ENCODE measurements at places on chromosomes 5 and 9. TPM values are rescaled to one million over a fixed set of nuclear protein-coding genes. Genes with fewer than 3 reads are reported as not detected.

Gene SPATA6L
- 0.46 TPM for total RNA-seq

Gene ENTREP1
- total RNA-seq: 3.8 TPM

DNA sequence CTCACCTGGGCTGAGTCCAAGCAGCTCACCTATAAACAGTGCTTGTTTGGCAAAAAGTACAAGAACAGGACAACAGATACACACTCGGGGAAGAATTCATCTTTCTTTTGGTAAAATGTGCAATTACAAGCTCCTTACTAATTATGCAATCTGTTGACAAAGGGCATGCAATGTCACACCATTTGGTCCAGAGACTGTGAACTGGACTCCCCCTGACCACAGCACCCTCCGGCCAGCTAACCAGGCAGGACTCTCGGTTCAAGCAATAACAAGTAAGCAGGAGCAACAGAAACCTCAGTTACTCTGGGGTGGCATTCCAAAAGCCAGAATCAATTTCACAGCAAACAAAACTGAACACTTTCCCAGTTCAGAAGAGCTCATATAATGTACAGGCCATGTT is 113.8 kb downstream of the GNAQ start:
- DNase-seq: no peak

GRCh38 chr5:107257885-107258520 is 412.7 kb downstream of the EFNA5 start:
- DNase-seq: no peak

DNA sequence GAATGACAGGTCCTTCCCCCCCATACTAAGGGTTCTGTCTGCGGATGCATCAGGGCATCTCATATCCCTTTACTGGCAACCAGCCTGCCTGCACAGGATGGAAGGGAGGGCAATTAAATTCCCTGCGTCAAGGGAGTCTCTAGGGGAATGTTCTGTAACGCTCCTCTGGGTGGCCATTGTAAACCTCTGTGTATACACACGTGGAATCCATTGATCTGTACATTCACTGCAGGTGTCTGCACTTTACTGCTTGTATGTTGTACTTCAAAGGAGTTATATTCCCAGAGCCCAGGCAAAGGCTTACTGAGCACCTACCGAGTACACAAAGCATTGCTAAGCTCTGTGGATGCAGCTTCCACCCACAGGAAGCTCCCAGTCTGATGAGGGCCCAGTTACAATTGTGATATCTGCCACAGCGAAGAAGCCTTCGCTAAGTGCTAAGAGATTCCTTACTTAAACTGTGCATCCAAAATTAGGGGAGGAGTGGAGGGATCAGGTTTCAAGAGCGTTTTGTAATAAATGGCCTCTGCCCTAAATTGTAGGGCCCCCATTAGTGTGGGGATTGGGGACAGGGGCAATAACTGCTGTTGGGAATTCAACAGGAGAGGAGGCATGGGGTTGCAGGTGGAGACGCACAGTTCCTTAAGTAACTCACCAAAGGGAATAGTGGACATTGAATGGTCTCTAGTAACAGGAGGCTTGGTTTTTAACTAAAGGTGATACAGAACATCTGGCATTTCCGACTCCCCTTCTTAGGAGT is 1.5 kb upstream of the RETREG1 start:
- DNase-seq: no peak

GRCh38 chr9:126043681-126044080 is 282.9 kb upstream of the MVB12B start:
- DNase-seq: no peak

DNA sequence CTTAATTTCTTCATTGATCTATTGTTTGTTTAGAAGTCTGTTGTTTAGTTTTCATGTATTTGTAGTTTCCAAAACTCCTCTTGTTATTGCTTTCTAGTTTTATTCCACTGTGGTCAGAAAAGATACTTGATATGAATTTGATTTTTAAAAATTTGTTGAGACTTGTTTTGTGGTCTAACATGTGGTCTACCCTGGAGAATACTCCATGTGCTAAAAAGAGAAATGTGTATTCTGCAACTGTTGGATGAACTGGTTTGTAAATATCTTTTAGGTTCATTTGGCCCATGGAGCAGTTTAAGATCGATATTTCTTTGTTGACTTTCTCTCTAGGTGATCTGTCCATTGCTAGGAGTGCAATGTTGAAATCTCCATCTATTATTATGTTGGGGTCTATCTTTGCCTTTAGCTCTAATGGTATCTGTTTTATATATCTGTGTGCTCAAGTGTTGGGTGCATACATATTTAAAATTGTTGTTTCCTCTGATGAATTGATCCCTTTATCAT is 150.6 kb upstream of the ATP10B start:
- DNase-seq: no peak

Gene FAM219A
- total RNA-seq: 37.5 TPM

DNA sequence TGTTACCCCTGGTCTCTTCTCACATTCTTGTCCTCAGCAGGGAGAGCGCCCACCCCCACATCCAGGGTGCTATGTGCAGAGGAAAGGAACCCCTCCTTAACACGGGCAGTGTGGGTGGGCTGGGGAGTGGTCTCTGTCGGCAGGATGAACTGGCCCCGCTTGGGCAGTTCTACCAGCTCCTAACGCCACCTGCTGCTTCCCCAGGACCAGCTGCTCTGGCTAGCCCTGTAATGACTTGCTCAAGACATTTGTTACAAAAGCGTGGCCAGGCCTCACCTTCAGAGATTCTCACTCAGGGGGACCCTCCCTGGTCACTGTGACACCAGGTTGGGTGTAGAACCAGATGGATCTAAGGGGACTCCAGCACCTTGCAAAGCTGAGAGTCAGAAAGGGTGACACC is 82.4 kb downstream of the HMCN2 start:
- DNase-seq: no peak

DNA sequence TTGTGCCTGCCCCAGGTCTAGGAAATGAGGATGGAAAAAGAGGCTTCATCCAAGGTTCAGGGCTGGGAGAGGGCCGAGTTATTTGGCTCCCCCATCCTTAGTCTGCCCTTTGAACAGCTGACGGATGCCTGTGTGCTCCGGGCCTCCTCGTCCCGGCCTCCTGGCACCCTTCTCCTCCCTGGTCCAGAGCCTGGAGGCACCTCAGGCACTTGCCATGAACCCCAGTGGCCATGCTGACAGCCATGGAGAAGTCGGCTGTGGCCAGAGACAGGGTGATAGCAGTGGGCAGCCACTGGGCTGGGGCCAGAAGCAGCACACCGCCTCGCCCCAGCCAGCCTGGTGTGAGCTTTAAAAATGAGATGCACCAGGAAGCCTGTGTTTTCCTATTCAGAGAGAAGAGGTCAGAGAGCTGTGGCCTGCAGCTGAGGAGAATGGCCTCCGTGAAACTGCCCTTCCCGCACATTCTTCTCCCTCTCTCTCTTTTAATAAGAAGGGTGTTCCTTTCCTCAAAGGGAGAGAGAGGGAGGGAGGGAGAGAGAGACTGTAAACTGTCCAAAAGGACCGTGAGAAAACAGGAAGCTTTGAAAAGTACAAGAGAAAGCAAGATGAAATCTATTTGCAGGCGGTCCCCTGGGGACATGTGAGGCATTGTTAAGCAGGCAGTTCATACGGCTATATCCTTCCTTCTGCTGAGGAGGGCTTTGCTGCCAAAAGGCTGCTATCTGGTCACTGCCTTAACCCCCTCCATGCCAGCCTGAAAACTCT is 55.3 kb downstream of the ZNF366 start:
- no peak for DNase-seq

- no peak for DNase-seq
Observed at GRCh38 chr9:97638666-97639065, 5.0 kb downstream of the NCBP1 start.

- DNase-seq: no peak
Observed at GRCh38 chr9:1208157-1208556, 158.0 kb downstream of the DMRT2 start.

GRCh38 chr5:80990527-80990926 is 30.4 kb downstream of the RASGRF2 start:
- DNase-seq: no peak

- DNase-seq: no peak
Observed at GRCh38 chr9:92242260-92243136, 51.0 kb downstream of the IARS1 start.

- no peak for DNase-seq
Observed at GRCh38 chr5:32760091-32760509, 49.0 kb downstream of the NPR3 start.

DNA sequence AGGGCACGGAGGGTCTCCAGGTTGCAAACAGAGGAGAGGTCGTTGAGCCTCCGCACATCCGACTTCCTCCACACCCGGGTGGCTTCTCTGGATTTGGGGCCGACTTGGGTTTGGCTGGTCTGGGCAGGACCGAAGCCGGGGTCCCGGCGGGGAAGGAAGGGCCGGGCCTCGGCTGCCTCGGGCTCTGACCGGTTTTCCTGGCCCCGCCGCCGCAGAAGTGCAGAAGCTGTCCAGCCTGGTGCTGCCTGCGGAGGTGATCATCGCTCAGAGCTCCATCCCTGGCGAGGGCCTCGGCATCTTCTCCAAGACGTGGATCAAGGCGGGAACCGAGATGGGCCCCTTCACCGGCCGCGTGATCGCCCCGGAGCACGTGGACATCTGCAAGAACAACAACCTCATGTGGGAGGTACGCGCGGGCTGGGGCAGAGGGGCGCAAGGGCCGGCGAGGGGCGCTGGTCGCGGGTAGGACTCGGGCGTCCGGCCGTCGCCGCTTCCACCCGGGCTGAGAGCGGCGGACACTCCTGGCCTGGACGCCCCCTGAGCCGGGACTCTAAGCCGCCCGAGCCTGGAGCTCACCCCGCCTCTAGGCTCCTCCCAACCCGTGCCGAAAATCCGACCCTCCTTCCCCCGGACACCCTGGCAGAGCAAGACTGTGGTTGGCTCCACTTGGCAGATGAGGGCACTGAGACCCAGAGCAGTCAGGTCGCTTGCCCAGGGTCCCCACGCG is 2.2 kb downstream of the PRDM12 start:
- no peak for DNase-seq

DNA sequence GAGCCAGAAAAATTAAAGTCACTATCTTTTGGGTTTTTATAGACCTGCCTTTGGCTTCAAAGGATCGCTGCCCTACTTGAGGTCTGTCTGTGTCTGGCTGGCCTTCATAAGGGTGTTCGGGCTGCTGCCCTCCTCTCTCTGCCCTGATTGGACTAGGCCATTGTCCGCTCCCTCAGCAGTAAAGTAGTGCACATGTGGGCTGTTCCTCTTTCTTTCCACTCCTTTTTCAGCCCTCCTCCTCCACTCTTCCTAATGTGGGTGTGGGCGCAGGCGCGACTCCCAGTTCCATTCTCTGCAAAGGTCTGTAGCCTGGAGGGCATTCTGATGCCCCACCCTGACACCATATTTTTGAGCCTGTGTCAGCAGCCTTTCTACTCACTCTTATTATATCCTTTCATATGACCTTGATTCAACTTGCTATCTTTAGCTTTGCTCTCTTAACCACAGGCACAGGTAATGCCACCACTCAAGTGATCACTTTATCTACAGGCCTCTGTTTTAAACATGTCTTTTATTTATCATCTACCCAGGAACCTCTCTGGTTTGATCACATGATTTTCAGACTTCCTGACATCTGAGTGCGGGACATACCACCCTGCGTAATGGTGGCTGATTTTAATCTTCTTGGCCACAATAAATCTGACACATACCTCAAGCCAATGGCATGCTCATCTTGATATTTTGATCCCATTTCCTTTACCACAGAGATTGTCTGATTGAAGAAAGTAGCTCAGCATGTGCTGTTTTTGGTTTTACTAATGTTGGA is 144.5 kb downstream of the AOPEP start:
- no peak for DNase-seq

Gene PGM5
- not detected for total RNA-seq

Gene GLRA1
- total RNA-seq: not detected

Gene PCDH1
- total RNA-seq: 10.9 TPM

DNA sequence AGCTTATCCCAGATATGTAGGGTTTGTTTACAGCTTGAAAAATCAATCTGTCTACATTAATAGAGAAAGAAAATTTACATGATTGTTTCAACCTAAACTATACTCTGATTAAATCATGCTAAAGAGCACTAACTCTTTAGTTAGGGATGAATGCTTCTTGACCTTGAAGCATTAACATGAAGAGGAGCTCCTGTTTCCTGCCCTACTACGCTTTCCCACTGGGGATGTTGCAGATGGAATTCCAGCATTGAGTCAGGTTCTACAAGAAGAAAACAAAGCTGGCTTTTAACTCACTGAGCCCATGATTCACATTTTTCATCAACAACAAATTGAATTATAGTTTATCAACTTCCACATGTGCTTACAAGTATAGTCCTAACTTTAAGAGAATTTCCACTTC is 471.3 kb downstream of the TMEM232 start:
- DNase-seq: no peak

GRCh38 chr9:76658510-76659231 is 105.6 kb upstream of the PCA3 start:
- no peak for DNase-seq

- no peak for DNase-seq
Observed at GRCh38 chr9:90956026-90956810, 154.6 kb downstream of the SYK start.

Gene CARTPT
- not detected for total RNA-seq

Gene RNF224
- not detected for total RNA-seq

DNA sequence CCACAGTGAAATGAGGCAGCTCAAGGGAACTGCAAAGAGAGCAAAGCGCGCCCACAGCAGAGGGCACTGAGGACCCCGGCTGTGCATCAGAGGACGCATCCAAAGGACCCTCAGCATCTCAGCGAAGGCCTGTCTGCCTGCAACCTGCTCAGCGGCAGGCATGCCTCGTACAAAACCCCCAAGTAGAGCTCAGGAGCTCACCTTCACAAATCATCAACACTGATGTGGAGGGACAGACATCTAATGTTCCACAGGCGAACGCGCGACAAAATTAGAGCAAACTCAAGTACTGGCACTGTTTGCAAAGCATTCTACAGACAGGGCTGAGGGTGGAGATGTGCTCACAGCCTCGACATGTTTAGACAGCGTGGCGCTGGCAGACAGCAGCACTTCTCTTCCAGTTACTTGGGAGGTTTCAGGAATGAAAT is 81.0 kb downstream of the DCP2 start:
- DNase-seq: no peak

DNA sequence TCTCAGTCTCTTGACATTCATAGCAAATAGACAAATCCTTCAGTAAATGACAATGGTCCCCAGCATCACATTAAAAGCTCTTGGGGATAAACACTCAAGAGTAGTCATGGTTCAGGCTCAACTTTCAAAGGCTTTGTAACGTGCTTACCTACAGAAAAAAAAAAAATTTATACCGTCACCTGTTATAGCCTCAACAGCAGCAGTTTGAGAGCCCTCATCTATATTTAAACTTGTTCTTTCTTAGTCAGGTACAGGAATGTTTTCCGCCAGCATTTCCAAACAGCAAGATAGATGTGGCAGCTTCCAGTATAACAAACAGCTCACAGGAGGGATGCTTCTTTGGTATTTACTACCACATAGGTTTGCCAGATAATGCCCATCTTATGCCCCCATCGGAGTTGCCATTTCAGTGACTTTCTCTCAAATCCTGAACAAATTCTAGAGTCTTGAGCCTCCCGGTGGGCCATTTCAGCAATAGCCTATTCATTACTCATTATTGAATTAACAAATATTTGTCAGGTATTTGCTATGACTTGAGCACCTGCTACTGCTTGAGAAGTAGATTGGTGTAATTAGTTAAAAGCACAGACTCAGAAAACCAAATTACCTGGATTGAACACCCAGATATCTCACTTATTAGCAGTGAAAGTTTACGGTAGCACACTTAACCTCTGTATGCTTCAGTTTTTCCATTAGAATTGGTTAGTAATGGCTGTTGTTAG is 470.0 kb downstream of the EBF1 start:
- DNase-seq: no peak

- no peak for DNase-seq
Observed at GRCh38 chr9:107875571-107875980, 386.0 kb upstream of the KLF4 start.

- DNase-seq: no peak
Observed at GRCh38 chr5:71743155-71743554, 24.1 kb downstream of the CARTPT start.
